ENCODE measurements at places on chromosomes 2 and 18.

DNA sequence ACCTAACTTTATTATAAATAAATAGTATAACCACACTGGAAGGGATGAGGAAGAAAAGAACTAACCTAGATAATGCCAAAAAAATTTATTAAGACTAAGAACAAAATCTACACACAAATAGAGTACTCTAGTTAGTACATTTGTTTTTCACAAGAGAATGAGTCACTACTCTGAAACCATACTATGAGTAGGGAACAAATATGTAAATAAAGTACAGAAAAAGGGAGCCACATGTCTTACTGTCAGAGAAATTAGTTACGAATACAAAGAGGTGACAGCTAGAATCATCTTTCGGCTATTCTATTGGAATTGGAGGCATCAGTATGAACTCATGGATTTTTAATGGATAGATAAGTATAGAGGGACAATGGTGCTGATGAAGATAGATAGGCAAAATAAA, 150.5 kb downstream of the COPS8 start:
- DNase-seq = no peak

DNA sequence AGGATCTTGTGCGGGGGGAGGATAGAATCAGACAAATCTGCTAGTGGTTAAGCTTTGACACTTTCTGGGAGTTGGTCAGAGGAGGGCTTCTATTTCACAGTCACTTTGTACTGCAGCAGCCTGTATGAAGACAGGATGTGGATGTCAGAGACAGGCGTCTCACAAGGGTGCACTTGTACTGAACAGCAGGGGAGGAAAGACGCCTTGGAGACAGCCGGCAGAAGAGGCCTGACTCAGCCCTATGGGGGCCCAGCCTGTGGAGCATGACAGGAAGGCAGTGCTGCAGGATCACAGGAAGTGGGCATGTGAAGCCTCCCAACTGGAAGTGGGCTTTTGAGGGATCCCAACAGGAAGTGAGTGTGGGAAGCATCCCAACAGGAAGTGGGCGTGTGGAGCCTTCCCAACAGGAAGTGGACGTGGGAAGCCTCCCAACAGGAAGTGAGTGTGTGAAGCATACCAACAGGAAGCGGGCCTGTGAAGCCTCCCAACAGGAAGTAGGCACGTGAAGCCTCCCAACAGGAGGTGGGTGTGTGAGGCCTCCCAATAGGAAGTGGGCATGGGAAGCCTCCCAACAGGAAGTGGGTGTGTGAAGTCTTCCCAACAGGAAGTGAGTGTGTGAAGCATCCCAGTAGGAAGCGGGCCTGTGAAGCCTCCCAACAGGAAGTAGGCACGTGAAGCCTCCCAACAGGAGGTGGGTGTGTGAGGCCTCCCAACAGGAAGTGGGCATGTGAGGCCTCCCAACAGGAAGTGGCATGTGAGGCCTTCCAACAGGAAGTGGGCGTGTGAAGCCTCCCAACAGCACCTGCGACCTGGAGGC, 212.3 kb downstream of the SNTG2 start:
- DNase-seq = no peak

GRCh38 chr2:3302751-3303582, 74.7 kb downstream of the EIPR1 start:
- no peak for DNase-seq

- DNase-seq = no peak
These were observed 109.4 kb downstream of the TANC1 start for GRCh38 chr2:159077869-159078268.

DNA sequence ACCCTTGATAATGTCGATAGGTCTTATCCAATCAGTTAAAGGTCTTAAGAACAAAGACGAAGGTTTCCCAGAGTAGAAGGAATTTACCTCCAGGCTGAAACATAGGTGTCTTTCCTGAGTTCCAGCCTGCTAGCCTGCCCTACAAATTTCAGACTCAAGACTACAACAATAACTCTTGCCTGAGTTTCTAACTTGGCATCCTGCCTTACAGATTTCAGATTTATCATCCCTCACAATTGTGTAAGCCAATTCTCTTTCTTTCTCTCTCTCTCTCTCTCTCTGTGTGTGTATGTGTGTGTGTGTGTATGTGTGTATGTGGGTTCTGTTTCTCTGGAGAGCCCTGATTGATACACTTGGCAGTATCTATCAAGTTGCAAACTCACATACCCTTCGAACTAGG, 37.2 kb upstream of the B4GALT6 start:
- no peak for DNase-seq

DNA sequence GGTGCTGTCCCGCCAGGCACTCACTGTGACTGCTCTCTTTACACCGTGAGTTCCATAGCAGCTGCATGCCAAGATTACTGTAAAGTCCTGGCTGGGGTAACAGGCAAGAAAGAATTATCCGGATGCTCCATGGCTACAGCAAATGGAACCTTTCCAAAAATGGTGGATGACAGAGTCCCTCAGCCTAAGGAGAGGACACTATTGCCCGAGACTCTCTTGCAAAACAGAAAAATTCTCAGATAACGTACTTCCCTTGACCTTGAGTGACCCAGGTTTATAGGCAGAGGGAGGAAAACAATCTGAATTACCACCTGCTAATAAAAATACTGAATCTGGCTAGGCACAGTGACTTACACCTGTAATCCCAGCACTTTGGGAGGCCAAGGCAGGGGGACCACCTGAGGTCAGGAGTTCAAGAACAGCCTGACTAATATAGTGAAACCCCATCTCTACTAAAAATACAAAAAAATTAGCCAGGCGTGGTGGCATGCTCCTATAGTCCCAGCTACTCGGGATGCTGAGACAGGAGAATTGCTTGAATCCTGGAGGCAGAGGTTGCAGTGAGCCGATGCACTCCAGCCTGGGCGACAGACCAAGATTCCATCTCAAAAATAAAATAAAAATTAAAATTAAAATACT, 4.5 kb downstream of the CYS1 start:
- DNase-seq = no peak

DNA sequence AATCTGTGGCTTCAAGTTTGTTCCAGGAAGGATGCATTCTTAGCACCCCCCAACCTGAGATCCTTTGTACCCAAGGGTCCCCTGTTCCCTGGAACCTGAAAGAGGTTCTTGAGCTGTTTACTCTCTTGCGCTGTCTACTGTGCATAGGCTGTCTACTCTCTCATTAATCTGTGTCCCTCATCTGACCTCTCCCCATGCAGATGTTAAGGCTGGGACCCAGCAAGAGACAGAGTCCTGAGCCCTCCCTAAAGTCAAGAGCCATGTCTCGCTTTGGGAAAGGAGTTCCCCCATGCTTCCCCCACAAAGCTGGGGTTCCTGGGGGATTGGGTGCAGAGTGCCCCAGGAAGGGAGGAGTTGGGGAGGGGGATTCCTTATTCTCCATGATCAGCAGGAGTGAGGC, 312.9 kb downstream of the CYP26B1 start:
- DNase-seq = no peak

DNA sequence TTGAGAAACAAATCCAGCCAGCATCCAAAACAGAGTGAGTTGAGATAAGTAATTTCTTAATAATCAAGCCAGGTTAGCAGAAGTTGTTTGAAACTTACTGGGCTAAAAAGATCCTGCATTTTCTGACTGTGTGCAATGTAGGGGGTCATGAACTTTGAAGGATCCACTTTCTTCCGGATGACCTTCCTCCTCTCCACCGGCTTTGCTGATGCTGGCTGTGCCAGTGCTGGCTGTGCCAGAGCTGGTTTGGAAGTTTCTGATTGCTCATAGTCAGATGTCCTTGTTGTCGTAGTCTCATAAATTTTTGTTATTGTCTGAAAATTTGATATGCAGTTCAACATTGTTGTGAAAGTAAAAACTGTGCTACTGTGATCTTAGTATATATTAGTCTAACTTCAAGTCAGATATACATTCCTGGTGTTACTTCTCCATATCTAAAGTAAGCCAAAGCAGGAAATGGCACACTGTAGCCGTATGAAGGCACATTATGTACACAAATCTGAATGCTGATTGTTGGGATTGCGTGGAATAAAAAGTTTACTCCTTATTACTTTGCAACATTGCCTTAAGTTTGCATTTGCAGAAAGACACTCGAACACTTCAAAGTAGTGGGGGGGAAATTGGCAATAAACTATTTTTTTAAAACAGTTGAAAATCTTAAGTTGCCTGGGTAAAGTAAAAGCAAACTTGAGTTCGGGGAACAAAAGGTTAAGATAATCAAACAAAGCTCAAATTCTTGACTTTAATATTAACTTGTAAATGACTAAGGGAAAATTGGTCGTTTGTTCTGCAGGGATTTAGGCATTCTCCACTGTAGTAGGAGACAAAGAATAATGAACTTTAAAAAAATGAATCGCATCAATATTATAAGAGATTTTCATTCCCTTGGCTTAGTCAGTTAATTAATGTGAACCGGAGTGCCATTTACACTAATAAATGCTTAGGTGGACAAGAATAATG, 6.4 kb downstream of the NEB start:
- no peak for DNase-seq

- no peak for DNase-seq
These were observed 96.6 kb downstream of the PLB1 start for GRCh38 chr2:28592481-28592880.

DNA sequence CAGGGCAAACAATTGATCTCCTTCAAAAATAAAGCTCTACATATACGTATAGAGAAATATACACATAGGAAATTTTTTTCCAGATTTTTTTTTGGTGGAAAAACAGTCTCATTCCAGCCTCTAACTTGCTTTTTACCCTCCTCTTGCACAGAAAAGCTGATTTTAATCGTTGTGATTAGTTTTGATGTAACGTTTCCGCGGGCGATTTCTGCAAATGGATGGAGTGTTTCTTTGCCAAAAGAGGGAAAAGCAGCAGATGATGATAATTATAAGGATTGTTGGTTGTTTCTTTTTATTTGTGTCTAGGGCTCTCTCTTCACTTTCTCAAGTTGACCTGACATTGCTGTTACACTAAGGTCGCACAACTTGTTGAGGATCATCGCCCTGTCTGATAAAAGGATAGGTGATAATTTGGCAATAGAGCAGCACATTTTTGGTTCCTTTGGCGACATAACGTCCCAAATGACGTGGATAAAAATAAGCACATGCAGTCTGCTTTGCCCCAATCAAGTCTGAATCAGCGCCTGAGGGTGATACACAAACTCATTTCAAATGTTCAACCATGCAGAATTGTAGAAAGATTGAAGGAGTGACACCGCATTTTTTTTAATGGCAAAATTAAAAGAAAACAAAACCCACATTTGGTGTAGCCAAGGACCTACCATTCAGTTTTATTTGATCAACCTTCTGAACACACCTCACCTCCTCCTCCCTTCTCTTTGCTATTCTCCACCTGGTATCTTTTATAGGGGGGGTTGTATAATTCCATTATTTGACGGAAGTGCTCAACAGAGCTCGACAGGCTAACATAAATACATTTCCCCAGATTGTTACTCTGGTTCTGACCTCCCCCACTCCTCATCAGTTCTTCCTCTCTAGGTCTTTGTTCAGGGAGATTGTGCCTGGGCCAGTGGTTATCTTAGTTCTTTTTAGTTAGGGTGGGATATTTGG, 109.6 kb upstream of the KCTD1 start:
- no peak for DNase-seq

DNA sequence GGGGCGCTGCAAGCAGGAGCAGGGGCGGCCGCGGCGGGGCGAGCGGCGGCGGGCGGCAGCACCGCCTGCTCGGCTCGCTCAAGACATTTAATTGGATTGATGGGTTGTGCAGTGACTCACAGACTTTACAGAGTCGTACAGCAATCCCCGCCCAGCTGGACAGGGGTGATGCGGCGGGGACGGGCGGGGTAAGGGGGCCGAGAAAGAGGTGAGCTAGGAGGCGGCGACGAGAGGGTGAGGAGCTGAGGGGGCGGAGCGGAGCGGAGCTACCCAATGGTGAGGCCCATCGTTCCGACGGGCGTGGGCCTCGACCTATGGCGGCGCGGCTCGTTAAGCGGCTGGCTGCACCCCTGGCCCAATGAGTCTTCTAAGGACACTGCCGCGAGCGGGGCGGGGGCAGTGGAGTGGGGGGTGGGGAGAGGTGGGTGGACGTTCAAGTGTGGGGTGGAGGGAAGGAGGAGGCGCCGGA, 97.1 kb upstream of the SERTAD2 start:
- DNase-seq = peak; percentile 100

DNA sequence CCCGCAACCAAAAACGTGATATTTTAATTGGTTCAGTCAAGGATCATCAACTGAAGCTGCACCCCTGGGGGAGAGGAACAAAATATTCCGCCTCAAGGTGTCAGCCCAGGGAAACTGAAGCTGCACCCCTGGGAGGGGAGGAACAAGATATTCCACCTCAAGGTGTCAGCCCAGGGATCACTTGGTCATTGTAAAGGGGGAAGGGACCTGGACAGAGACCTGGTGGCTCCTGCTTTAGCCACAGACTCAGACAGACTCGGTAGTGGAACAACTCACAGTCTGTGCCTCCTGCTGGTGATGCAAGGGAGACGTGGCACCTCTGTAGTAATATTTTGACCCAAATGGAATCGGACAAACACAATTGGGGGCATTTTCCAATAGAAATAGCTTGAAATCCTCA, 75.1 kb downstream of the GBX2 start:
- no peak for DNase-seq

DNA sequence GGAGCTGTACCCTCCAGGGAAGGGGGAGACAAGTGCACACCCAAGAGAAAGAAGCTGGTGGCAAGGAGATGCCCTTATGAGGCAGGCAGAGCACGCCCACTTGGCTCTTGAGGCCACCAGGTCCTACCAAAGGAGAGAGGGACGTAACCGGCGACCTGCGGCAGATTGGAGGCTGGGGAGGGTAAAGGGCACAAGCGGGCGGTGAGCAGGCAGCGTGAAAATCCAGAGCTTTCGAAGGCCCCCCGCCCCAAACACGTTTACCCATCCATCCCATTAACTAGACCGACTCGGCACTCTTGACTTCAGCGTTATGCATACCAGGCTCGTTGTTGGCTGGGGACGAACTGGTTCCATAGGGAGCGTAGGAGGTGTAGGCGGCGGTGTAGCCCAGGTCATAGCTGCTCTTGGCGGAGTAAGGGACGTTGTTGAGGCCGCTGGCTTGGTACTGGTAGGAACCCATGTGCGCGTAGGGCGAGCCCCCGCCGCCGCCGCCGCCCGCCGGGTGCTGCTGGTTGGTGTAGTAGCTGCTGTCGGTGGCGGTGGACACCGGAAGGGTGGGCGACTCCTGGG, 794 bp downstream of the DLX2 start:
- no peak for DNase-seq

- no peak for DNase-seq
These were observed 55.1 kb downstream of the TNS1 start for GRCh38 chr2:217947383-217948350.

- DNase-seq = no peak
These were observed 128.6 kb upstream of the KCNH7 start for GRCh38 chr2:162967147-162967546.

DNA sequence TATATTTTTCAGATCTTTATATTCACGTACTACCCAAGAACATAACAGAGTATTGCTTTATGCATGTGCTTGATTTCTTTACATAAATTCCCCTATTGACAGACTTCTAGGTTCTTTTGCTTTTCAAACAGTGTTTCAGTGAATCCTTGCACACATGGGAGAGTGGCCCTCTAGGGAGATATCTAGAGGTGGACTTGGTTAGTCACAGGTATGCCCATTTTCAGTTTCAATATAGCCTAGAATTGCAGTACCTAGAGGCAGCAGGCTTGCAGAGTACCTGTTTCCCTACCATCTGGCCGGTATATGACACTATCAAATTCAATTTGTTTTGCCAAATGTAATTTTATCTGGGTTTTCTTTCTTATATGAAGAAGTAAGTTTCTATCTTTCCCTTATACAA, 36.8 kb downstream of the EML6 start:
- DNase-seq = no peak
